ENCODE measurements at places on chromosomes 5 and 9.

- no peak for DNase-seq
Measured at GRCh38 chr5:87423755-87424154, 11.0 kb upstream of the CCNH start.

- DNase-seq = no peak
Measured at GRCh38 chr9:92468206-92468605, 14.1 kb downstream of the ASPN start.

DNA sequence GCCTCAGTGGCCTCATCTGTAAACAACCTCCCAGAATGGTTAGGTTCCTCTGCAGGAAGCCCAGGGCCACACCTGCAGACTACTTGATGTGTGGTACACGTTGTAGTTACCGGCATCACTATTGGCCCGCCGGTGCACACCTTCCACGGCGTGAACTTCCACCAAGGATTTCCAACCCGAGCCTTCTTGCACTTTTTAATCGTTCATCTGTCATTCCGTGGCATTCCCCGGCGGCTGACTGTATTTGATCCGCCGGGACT, 5.3 kb upstream of the TRIM41 start:
- peak; percentile 39 for DNase-seq

- no peak for DNase-seq
Measured at GRCh38 chr5:133328800-133329199, 277.0 kb downstream of the HSPA4 start.

- DNase-seq = no peak
Measured at GRCh38 chr5:73783828-73784227, 157.8 kb downstream of the ARHGEF28 start.

GRCh38 chr5:93622240-93622885, 39.3 kb downstream of the NR2F1 start:
- DNase-seq = peak; percentile 45

DNA sequence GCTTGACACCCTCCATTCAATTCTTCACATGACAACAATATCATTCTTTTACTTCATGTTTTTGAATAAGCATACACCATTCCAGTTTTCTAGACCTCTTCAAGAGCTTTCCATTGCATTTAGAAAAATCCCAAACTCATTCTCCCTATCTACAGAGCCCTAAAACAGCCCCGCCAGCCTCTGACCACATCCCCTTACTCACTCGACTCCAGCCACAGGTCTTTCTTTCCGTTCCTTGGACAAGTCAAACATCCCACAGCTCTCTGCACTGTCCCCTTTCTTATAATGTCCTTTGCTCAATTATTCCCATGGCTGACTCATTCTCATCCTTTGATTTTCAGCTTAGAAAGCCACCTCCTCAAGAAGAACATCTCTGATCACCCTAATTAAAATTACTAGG, 38.2 kb downstream of the TTC39B start:
- DNase-seq = no peak

DNA sequence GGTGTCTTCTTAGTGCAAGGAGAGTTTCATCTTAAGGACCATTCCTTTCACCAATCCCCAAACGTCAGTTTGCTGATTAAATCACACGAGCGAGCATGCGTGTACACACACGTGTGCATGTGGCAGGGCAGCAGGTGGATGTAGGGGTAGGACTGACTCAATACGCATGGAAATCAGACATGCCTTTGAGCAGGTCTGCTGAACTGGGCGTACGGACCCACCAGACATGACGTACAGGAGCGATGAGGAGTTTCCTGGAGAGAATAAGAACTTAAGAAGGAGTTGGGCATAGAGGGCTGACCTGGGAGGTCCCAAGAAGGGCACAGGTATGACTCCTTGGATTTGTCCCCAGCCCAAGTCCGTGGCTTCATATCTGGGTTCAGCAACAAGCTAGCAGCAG, 170.0 kb downstream of the FGF18 start:
- no peak for DNase-seq

GRCh38 chr9:131277910-131278701, 1.8 kb upstream of the FAM78A start:
- peak; percentile 87 for DNase-seq

DNA sequence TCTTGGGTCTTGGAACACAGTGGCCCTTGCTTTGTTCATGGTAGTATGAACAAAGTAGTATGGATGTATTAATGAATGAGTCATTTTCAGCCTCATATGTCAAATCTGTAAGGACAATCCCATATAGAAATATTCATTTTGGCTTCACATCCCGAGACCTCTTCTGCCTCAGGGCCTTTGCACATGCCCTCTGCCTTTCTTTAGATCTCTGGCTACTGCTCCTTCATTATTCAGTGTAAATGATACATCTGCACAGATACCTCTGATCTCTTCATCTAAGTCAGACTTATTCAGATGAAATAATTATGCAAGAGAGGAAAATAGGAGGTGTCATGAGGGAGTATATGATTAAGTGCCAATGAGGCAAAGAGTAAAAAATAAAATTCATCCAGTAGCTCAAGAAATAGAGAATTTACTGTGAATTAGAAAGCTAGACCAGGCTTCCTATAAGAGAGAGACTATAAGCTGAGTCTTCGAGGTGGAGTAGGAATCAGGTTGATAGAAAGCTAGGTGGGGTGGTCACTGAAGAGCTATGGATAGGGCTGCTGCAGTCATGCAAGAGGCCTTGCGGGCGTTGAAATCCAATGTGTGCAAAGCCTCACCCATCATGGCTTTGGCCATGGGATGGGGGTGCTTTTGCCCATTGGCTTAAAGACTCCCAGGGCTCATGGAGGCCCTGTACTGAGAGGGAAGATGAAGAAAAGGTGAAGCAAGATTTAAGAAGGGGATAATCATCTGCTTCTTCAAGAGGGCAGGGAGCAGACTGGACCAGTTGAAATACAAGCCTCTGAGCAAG, 3.7 kb upstream of the TTLL11 start:
- no peak for DNase-seq

GRCh38 chr5:175797521-175798038, 73.8 kb upstream of the CPLX2 start:
- no peak for DNase-seq

GRCh38 chr9:98639133-98639532, 69.6 kb downstream of the GABBR2 start:
- DNase-seq = no peak

- no peak for DNase-seq
Measured at GRCh38 chr5:4676934-4677333, 463.2 kb upstream of the ADAMTS16 start.

GRCh38 chr9:84502066-84502465, 161.5 kb upstream of the SLC28A3 start:
- no peak for DNase-seq

GRCh38 chr9:132588501-132589147, 6.2 kb downstream of the BARHL1 start:
- no peak for DNase-seq

- DNase-seq = peak; percentile 64
Measured at GRCh38 chr5:119290161-119290569, 65.7 kb upstream of the TNFAIP8 start.

- no peak for DNase-seq
Measured at GRCh38 chr5:172334196-172334595, 50.6 kb upstream of the UBTD2 start.

Data from natural killer cell (primary cell).